CD8-positive, alpha-beta memory T cell (primary cell): ENCODE measurements at places on chromosomes 3 and 15.

DNA sequence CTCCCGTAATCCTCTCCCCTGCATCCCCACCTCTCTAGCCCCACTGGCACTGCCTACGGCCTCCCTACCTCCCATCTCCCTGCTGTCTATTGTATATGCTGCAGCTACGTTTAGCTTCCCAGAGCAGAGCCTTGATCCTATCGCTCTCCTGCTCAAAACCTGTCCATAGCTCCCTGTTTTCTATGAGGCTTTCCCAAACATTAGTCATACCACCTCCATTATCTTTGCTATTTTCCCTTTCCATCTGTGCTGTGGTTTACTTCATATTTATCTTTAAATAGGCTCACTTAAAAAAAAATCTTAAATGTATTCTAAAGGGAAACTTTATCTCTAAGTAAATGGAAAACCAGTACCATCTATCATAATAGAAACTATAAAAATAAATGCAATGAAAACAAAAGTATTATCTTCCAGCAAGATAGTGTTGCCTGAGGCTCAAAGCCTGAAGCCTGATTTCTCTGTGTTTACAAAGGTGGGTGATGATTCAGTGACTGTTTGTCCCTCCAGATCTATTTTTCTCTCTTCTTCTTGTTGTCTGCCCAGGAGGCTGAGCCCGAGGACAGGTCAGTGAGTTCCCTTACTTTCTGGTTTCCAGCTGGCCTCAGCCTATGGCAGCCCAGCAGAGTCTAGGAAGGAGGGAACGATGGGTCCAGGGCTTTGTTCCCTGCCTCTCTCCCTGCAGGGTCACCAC lies 397.1 kb upstream of the CFAP20DC start:
- DNase-seq: no peak

DNA sequence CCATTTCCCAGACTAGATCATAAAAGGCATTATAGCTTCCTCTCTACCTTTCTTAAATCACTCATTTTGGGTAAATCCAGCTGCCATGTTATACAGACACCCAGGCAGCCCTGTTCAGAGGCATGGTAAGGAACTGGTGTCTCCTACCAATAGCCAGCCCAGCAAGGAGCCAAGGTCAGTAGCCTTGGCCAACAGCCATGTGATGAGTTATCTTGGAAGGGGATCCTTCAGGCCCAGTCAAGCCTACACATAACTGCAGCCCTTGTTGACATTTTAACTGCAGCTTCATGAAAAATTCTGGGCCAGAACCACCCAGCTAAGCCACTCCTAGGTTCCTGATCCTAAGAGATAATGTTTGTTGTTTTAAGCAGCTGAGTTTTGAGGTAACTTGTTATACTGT lies 29.0 kb upstream of the ZMAT3 start:
- DNase-seq: no peak

DNA sequence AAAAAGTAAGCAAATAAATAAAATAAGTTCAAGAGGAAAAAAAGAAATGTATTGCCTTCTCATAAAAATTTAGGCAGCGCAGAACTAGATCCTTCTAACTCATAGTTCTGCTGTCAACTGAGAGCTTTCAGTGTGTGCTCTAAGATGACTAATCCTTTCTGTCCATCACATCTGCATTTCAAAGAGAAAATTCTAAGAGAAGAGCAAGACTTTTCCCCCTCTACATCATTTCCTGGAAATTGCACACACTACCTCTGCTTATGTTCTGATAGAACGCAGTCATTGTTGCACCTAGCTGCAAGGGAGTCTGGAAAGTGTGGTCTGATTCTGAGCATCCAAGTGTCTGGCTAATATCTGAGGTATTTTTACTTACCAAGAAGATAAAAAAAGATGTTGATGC lies 39.6 kb upstream of the SLCO3A1 start:
- DNase-seq: no peak

- no peak for DNase-seq
These were observed 302.2 kb upstream of the NR2E3 start for GRCh38 chr15:71508081-71508682.

GRCh38 chr3:177889161-177889560 lies 647.1 kb upstream of the KCNMB2 start:
- no peak for DNase-seq

DNA sequence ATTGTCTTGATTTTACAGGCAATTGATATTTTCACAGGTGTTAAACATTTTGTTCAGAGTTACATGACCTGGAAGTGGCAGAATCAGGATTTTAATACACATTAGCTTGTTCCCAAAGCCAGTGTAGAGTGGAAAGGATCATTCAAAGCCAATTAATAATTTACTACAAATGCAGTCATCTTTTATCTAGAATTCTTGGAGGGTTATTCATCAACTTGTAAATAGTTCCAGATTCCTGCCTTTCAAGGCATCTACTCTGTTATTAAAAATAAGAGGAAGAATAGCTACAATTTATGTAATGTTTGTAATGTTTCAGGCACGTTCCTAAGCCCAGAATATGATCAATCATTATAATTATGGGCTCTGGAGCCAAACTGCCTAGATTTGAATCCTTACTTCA lies 358.5 kb downstream of the ZNF385D start:
- no peak for DNase-seq

DNA sequence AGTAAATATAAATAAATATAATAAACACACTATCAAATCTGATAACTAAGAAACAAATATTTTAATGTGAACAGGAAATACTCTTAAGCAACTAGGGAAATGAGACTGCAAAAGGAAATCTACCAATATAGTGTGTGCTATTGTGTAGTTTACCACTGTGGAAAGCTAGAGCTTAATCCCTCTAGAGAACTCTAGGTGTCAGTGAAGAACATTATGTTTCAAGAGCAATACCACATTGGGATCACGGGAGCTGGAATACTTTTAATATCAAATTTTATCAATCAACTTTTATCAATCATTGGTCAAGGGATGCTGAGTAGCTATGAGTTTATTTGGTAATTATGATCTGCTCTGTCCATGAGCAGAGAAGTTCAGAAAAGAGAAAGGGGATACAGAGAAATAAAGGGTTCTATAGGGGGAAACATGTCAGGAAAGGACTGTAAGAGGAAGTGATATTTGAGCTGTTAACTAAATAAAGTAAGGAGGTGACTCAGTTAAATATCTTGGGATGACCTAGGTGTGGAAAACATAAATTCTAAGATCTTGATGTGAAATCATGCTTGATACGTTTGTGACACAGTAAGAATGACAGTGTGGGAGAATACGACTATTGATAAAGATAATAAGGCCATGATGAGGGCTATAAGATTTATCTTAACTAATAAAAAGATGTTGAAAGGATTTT lies 762.2 kb upstream of the ALCAM start:
- DNase-seq: no peak

DNA sequence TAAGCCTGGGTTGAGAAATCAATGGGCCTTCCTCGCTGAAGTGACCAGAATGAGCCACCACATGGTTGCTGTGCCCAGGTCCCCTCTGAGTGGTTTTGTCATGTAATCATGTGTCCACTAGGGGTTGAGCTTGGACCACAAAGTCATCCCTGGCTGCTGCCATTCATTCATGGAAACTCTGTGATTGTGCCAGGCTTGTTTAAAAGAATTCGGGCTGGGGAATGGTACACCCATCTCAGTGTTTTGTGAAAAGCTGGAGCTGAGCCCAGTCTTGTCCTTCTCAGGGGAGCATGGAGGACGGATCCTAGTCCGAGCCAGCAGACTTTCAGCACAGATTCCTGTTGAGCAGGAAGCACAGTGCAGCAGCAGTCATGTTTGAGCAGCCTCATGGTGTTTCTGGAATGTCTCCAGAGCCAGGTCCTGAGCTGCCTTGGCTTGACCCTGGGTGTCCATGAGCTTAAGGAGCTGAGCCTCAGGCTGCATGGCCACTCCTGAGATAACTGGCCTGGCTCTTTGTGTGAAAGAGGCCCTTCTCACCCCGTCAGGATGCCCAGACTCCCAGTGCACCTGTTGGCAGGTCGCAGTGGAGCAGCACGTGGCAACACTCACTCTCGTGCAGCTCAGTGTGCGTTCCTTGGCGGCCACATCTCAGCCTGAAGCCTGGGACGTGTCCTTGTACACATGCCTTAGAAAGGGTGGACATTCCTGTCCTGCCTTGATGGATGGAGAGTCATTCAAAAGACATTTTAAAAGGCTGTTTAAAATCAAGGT lies 260.3 kb upstream of the TPM1 start:
- no peak for DNase-seq

GRCh38 chr15:99704444-99704838 lies 28.8 kb downstream of the LYSMD4 start:
- no peak for DNase-seq
